ENCODE measurements at places on chromosomes 7 and 10.
A peak's percentile ranks its signal among the peaks of the same experiment; 100 is the strongest.

GRCh38 chr7:50687096-50687495 lies 95.6 kb downstream of the GRB10 start:
- DNase-seq: peak; percentile 47

DNA sequence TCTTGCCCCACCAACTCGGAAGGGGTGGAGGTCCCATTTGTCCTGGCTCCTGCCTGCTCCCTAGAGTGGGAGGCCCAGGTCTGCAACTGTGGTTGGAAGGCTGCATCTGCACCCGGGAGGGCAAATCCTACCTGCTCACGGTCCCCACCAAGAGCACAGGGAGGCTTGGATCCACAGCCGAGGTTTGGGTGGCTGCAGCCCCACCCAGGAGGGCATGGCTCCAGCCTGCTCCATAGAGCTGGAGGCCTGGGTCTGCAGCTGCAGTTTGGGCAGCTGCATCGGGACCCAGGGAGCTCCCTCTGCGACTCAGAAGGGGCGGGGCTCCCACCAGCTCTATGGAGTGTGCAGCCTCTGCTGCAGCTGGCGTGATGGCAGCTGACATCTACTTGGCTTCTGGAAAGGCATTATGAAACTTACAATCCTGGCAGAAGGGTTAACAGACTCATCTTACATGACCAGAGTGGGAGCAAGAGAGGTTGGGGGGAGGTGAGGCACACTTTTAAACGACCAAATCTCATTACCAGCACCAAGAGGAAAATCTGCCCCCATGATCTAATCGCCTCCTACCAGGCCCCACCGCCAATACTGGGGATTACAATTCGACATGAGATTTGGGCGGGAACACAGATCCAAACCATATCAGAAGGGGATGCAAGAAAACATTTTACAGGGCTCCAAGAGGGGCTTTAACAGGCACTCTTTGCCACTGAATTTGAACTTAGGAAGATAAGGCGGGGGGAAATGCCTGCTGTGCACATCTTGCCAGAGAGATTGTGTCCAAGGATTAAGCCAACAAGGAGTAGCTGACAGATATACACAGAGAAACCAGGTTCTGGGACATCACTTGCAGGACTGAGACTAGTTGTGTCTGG lies 8.2 kb upstream of the BLVRA start:
- DNase-seq: no peak

GRCh38 chr7:118183428-118183785 lies 557 bp upstream of the LSM8 start:
- no peak for DNase-seq

DNA sequence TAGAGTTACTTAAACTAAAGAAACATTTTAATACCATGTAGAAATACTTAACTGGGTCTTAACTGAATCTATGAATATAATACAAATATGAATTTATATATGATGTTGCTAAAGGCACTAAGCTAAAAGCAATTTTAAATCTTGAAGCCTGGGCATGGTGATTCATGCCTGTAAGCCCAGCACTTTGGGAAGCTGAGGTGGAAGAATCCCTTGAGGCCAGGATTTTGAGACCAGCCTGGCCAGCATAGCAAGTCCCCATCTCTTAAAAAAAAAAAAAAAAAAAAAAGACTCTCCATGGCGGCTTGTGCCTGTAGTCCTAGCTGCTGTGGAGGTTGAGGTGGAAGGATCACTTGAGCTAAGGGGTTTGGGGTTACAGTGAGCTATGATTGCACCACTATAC lies 95.3 kb downstream of the CCSER2 start:
- DNase-seq: no peak

DNA sequence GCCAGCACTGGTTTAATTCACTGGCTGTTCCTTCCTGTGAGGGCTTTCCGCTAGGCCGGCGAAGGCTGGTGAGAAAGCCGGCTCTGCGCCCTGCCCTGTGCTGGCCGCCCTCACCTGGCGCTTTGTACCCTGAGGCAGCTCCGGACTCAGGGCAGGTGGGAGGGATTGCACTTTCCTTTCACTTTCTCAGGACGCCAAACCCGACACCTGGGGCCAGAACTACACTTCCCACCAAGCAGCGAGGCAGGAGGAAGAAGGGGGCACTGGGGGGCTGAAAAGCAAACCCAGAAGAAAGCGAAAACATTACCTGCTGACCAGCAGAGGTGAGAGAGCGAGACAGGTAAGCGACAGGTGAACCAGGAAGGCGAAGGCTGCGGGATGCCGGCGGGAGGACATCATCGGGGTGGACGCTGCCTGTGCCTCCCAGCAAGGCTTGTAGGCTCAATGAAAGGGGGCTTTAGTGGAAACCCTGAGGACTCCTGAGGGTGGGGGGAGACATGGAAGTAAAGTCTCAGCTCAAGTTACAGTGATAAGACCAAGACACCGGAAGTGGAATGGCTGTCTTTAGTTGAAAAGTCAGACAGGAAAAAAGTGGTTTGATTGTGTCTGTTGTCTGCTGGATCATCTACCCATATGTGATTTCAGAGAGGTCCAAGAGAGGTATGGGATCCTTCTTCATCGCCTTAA lies at the start of gene RAB19:
Gene RAB19 (plus strand): TSS at position 181 of the 687 bp plus-strand sequence. CDS start 3,589 bp downstream, outside the sequence.
- DNase-seq: no peak

GRCh38 chr10:60618861-60619260 lies 159.4 kb upstream of the CDK1 start:
- no peak for DNase-seq
